ENCODE measurements at places on chromosomes 13 and 19. TPM values are rescaled to one million over a fixed set of nuclear protein-coding genes. Genes with fewer than 3 reads are reported as not detected.

Gene TGFB1
- total RNA-seq = 232 TPM

Gene COX7A1
- not detected for total RNA-seq

Gene RFPL4AL1
- not detected for total RNA-seq

Gene LPAR6
- total RNA-seq = 92.1 TPM

Gene IL11
- total RNA-seq = 0.15 TPM

Gene SPACA7
- total RNA-seq = not detected

Gene IZUMO1
- not detected for total RNA-seq

Gene SLC25A23
- 38.4 TPM for total RNA-seq

Gene TTC9B
- total RNA-seq = not detected

Gene HIPK4
- not detected for total RNA-seq

Gene FBL
- 377 TPM for total RNA-seq

Gene UGGT2
- not detected for total RNA-seq

Gene NDUFA7
- 50.9 TPM for total RNA-seq

Gene TLE6
- total RNA-seq = 1.2 TPM

Gene KIR3DL2
- 0.55 TPM for total RNA-seq

Gene KCNRG
- total RNA-seq = 0.36 TPM

Gene PSG1
- total RNA-seq = not detected

Gene TEX29
- not detected for total RNA-seq

Gene NOTCH3
- total RNA-seq = 0.12 TPM

Gene MYADM
- total RNA-seq = 91.4 TPM

Gene TMIGD2
- 53.2 TPM for total RNA-seq

Gene ZNF490
- 21.4 TPM for total RNA-seq

Gene LRRC25
- total RNA-seq = 0.28 TPM

Gene SIGLEC5
- total RNA-seq = not detected

Gene FLT1
- total RNA-seq = 1.7 TPM

Gene RNF17
- not detected for total RNA-seq

Gene ZNF761
- total RNA-seq = 14.2 TPM

Gene ZNF677
- total RNA-seq = 9.1 TPM

Gene ICAM3
- 234 TPM for total RNA-seq

Gene ZNF524
- total RNA-seq = 35.0 TPM

Gene METTL21C
- not detected for total RNA-seq

Gene ZNF350
- total RNA-seq = 20.2 TPM

Gene CDC42EP5
- not detected for total RNA-seq

Gene ETV2
- total RNA-seq = 1.2 TPM

Gene GNG7
- total RNA-seq = 0.68 TPM

Gene ZNF8
- total RNA-seq = 6.2 TPM

Gene TGFBR3L
- 2.1 TPM for total RNA-seq

Gene PTH2
- total RNA-seq = 1.4 TPM

All from activated naive CD4-positive, alpha-beta T cell treated with anti-CD3 and anti-CD28 coated beads, Interleukin-2, amount 10 ng/mL, durations not matched to agents 5 hours and 36 hours (primary cell).